Fibroblast of pulmonary artery (primary cell): ENCODE measurements at places on chromosomes 7 and 10.

GRCh38 chr10:103983367-103983911, 16.5 kb downstream of the SLK start:
- DNase-seq = peak; percentile 31

DNA sequence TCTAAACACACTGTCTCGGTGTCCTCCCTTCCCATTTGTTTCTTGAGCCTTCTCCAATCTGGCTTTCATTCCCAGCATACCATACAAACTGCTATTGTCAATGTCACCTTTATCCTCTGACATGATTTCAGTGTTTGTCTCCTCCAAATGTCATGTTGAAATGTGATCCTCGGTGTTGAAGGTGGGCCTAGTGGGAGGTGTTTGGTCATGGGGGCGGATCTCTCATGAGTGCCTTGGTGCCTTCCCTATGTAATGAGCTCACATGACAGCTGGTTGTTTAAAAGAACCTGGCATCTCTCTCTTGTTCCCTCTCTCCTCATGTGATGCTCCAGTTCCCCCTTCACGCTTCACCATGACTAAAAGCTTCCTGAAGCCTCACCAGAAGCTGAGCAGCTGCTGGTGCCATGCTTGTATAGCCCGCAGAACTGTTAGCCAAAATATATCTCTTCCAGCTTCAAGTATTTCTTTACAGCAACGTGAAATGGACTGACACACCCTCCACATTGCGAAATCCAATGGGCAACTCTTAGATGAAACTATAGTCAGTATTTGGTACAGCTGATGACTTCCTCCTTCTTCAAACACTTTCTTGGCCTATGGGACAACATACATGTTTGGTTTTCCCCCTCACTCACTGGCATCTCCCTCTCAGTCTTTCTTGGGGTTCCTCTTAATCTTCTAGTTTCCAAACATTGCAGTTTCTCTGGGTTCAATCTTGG, 27.8 kb downstream of the RNLS start:
- DNase-seq = no peak

DNA sequence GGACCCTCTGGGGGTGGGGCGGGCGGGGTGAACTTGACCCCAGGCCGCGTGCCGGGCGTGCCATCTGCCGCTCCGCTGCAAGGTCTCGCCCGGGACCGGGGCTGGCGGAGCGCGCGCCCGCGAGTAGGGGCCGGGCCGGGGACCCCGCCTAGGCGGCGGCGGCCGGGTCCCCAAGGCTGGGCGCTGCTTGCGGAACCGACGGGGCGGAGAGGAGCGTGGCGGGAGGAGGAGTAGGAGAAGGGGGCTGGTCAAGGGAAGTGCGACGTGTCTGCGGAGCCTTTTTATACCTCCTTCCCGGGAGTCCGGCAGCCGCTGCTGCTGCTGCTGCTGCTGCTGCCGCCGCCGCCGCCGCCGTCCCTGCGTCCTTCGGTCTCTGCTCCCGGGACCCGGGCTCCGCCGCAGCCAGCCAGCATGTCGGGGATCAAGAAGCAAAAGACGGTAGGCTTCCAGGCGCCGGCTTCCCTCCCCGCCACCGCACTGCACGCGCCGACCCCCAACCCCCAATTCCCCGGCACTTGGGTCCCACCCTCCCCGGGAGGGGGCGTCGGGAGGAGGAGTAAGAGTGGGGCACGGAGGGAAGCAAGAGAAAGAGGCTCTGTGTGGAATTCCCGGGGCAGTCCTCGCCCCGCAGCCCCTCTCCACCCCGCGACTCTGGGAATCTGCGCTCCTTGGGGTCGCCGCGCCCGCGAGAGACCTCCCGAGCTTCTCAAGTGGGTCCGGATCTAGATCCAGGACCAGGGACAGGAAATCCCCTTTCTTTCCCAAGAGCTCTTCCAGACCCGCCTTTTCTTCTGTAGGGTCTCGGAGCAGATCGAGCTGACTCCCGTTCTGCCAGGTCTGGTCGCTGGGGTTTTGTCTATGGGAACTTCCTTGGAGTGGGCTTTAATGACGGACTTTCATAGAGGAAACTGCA, at the start of gene PAPSS2:
PAPSS2 (plus strand) TSS at position 308 of the 913 bp plus-strand sequence; CDS start at position 412, 104 bp downstream.
- DNase-seq = peak; percentile 83

GRCh38 chr10:22750131-22750530, 35.8 kb upstream of the PIP4K2A start:
- peak; percentile 40 for DNase-seq

DNA sequence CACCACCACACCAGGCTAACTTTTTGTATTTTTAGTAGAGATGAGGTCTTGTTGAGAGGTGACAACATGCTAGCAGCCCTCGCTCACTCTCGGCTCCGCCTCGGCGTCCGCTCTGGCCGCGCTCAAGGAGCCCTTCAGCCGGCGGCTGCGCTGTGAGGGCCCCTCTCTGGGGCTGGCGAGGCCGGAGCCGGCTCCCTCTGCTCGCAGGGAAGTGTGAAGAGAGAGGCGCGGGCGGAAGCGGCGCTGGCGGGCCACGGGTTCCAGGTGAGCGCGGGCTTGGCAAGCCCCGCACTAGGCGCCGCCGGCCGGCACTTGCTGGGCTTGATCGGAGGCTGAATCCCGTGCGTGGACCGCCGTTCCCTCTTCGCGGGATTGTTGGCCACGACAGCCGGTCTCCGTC, 83.0 kb downstream of the EEPD1 start:
- DNase-seq = no peak

DNA sequence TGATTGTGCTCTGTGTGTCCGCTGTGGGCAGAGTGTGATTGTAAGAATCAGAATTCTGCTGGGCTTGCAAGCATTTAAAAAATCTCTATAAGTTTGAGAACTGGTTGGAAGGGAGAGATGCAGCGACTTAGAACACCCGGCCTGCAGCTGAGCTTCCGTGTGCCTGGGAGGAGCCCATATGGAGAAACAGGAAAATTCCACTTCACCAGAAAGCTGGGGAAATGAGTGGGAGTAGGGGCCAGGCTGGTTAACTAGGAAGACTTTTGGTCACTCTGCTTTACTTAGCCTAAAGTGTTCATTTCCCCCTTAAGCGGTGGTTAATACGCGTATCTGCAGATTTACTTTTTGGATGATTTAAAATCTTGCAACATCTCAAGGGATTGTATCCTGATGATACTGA, 72.2 kb downstream of the TCF7L2 start:
- no peak for DNase-seq

GRCh38 chr7:46028246-46028645, 107.2 kb upstream of the IGFBP3 start:
- DNase-seq = no peak
